Stimulated activated CD8-positive, alpha-beta memory T cell treated with anti-CD3 and anti-CD28 coated beads, Interleukin-2, amount 100 ng/mL, for 48 hours (primary cell): ENCODE measurements at places on chromosomes 2 and 18.

- DNase-seq, result no peak
These were observed 895 bp upstream of the GLS start for GRCh38 chr2:190879474-190880377.

- no peak for DNase-seq
These were observed 121.2 kb upstream of the GATA6 start for GRCh38 chr18:22048221-22048620.

GRCh38 chr2:31997653-31998052 is 13.2 kb downstream of the MEMO1 start:
- DNase-seq, result no peak

GRCh38 chr2:201794294-201794693 is 12.0 kb upstream of the CDK15 start:
- no peak for DNase-seq

DNA sequence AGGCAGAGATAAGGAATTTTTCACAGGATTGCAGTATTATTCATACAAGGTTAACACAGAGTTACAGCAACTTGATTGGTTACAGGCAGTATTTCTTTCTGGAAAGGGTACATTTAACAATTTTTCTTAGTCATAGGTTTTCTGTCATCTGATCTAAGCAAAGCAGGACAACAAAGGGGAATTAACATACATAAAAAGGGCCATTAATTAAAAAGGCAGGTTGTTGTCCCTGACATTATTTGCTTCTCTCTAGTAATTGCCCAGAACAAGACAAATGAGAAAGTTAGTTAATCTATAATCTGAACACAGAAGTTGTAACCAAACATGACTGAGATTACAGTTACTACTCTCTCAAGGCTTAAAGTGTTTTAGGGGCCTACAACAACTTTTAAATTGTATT is 291.4 kb upstream of the LRRTM4 start:
- no peak for DNase-seq

DNA sequence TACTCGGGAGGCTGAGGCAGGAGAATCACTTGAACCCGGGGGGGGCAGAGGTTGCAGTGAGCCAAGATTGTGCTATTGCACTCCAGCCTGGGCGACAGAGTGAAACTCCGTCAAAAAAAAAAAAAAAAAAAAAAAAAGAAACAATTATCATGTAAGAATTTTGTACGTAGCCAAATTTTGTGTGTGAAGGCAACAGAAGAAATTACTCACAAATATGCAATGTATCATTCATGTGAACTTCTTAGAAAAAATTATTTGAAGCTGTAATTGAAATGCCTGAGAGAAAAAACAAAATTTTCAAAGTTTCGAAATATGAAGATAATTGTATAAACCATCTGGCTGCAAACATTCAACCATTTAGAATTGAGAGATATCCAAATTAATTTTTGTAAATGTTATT is 204.8 kb upstream of the PARD3B start:
- no peak for DNase-seq

DNA sequence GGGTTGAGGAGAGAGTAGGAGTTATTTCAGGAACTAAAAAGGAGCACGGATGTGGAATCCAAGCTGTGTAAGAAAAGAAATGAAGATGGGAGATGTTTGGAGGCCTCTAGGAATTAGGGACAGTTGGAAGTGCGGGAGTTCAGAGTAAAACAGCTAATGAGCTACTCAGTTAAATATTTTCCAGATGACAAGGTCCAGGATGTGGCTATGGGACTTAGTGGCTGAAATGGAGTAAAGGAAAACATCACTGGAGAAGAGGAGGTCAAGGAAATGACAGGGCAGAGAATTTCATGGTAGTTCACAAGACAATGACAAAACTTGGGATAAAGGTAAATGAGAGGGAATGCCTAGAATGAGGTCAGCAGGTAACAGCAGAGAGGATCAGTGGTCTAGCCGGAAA is 13.0 kb downstream of the GPR155 start:
- DNase-seq, result no peak

DNA sequence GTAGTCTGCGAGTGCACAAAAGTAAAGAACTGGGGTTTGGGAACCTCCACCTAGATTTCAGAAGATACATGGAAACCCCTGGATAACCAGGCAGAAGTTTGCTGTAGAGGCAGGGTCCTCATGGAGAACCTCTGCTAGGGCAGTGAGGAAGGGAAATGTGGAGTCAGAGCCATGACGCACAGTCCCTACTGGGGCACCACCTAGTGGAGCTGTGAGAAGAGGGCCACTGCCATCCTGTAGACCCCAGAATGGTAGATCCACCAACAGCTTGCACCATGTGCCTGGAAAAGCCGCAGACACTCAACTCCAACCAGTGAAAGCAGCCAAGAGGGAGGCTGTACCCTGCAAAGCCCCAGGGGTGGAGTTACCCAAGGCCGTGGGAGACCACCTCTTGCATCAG is 206.4 kb downstream of the PIEZO2 start:
- DNase-seq, result no peak

DNA sequence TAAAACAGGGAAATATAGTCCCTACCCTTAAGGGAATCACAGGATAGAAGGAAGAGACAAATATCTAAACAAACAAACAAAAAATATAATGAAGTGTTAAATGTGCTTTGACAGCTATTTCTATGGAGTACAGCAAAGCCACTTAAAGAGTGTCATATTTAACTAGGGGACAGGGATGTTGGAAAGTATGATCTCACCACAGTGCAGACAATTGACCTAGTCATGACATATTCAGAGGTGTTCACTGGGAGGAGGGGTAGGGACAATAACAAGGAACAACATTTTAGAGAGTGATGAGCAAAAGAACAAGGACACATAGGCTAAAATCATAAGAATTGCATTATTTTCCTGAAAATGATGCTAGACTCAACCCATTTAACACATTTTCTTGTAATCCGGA is 107.5 kb downstream of the TMEM163 start:
- DNase-seq, result no peak

DNA sequence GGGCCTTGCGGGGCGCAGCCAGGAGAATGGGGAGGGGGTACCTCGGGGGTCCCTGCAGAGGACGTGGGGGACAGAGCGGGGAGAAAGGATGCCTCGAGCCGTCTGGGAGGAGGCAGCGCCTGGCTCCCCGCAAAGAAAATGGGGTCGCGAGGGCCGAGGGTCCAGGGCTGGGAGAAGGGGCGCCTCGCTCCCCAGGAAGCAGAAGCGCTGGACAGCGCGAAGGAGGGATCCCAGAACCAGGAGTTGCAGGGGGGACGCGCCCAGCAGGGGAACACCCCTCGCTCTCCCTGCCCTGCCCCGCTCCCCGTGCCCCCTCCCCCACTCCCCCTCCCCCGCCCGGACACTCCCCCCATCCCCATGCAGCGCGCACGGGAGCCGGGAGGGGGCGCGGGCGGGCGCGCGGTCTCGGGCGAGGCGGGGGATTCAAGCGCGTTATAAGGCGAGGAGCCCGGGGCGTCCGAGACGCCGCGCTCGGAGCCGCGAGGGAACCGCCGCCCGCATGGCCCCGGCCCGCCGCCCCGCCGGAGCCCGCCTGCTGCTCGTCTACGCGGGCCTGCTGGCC is at the start of gene ERFE:
TSS of gene ERFE (plus strand) at position 462 of the 562 bp plus-strand sequence. CDS start at position 500, 38 bp downstream.
- peak; percentile 32 for DNase-seq

DNA sequence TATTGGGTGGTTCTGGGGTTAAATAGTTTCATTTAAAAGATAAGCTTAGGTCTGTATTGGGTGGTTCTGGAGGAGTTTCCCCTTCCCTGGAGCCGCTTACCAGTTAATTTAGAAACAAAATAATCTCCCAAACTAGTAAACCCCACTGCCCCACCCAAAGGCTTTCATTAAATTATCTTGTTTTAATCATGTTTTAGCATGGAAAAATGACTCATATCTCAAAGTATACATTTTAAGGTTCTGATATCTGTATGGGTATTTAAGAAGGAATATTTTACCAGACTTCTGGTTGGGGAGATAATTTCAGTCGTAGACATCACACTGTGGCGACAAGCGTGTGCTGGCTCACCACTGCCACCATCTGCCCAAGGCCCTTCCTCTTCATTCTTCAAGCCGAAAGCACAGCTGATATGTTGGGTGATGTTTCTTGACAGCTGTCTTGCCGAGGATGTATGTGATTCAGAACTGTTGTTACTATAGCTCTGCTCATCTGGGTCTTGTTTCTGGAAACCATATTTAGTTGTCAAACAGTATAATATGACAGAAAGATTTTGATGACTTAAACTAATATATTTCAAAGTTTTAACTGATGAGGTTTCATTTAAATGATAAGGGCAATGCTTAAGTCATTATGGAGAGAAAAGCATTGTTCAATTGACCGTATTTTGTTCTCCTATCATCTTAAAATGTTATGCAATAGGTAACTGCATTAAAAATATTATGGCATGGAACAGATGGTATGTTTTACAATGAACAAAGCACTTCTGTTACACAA is 5.1 kb downstream of the FIGLA start:
- DNase-seq, result no peak

- no peak for DNase-seq
These were observed 88.3 kb upstream of the CCDC68 start for GRCh38 chr18:55047546-55047945.

DNA sequence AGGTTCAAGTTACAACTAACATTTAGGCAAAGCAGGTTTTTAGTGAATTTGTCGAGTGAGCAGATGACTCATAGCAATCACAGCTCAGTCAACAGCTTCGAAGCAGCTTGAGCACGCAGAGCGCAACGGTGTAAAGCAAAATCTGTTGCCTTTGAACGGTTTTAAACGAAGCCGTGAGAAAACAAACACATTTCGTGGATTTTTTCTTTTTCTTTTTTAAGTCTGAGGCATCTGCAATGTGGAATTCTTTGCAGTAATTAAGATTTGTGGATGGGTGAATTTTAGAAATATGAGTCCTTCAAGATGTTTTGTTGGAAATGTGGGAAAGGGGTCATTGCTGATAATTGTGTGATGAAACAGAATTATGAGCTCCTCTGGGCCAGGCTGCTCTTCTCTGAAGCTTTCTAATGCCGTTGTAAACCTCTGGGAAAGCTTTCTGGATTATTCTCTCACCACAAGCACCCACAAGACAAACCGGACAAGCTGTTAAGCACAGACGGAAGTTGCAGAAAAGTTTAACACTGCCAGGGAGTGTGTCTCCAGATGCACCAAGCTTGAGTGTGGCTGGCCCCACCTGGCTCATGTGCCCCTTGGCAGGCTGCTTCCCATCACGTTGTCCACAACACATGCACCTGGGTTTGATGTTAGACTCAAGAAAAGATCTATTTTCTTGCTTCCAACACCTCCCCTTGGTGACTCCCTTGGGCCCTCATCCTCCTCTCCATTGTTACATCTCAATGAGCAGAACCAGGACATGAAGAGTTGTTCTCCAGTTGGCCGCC is 224.7 kb downstream of the ACKR3 start:
- no peak for DNase-seq

- no peak for DNase-seq
These were observed 5.0 kb downstream of the SOWAHC start for GRCh38 chr2:109619032-109619615.

DNA sequence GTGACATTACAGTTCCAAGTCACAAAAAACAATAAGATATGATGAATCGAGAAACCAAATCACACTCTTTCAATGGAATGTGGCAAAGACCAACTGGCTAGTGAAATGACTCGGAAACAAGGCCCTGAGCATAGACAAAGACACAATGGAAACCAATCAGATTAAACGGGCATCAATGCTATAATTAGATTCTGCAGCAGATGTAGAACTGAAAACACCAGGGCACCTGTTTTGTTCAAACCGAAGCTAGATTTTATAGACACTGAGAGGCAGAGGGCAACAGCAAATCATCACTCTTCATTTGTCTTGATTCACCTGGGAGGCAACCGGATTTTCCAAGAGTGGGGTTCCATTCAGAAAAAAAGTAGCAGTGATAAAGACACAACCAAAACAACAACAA is 92.8 kb upstream of the BARD1 start:
- DNase-seq, result no peak

DNA sequence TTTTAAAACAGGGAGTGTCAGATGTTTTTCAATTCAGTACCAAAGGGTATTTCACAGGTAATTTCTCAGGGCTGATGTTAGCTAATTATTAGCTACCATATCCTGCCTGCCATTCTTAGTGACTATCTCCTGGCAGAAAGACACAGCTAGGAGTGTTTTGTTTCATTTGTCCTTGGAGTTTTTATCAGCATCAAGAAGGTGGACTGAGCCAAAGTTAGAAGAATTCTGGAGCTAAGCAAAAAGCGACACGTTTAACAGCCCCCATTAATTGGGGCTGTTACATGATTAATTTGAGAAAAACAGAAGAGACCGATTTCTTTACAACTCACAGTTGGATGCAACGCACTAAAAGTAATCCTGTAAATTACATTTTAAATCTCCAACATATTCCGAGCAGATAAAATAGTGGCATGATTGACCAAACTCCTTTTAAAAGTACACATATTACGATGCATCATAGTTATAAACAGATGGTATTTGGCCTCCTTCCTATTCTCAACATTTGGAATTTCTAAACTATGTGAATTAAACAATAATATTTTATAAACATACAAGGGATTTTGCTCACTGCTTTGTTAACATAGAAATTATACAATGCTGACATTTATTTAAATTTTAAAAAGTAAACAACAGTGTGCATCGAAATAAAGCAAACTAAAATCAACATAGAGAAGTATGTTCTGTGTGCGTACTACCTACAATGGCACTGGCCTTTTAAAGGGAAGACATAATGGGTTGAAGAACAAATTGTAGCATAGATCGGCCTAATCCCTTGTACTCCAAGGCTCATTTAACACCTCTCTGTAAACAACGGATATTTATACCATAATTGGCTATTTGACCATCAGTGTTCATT is 585.1 kb downstream of the ZEB2 start:
- DNase-seq, result no peak

- no peak for DNase-seq
These were observed 69.3 kb downstream of the INPP5D start for GRCh38 chr2:233129351-233129978.
